Astrocyte (in vitro differentiated cells and primary cell): ENCODE measurements at places on chromosomes 6 and 20. TPM values are rescaled to one million over a fixed set of nuclear protein-coding genes. Genes with fewer than 3 reads are reported as not detected.

GRCh38 chr6:41193884-41194283 is 7.1 kb downstream of the TREML2 start:
- no peak for DNase-seq

- peak; percentile 8 for DNase-seq
Observed at GRCh38 chr6:87366072-87366827, 21.6 kb downstream of the C6orf163 start.

SIRPB2 gene
- total RNA-seq: not detected in 2 replicates

GRCh38 chr20:845941-846893 is 12.7 kb downstream of the FAM110A start:
- DNase-seq: no peak

DNA sequence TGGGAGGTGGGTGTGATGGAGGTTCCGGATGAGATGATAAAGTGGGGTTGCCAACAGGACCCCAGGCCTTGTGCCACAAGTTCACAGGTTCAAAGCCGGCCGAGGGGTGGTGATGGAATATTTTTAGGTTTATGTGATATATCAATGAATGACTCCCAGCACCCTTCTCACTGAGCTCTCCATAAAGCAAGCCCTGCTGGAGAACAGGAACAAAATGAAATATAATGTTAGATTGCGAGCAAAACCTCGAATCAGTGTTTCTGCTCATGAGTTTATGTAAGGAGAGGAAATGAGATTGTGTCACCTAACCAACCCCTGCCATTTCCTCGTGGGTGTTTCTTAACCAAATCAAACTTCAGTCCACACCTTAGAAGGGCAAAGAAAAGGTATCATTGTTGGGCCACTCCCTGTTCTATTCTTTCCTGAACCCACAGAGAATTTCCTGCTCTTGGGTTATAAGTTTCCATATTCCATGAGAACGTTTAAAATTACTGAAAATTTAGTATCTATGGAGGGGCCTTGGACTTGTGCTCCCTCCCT is 192.2 kb upstream of the EXOC2 start:
- DNase-seq: no peak

GRCh38 chr6:17656644-17657043 is 50.1 kb downstream of the NUP153 start:
- peak; percentile 3 for DNase-seq
